Stimulated activated CD4-positive, alpha-beta T cell treated with anti-CD3 and anti-CD28 coated beads, Interleukin-1b, Interleukin-23, amount 100 ng/mL, for 1 hour (primary cell): ENCODE measurements at places on chromosomes 12 and 14.
A peak's percentile ranks its signal among the peaks of the same experiment; 100 is the strongest.

DNA sequence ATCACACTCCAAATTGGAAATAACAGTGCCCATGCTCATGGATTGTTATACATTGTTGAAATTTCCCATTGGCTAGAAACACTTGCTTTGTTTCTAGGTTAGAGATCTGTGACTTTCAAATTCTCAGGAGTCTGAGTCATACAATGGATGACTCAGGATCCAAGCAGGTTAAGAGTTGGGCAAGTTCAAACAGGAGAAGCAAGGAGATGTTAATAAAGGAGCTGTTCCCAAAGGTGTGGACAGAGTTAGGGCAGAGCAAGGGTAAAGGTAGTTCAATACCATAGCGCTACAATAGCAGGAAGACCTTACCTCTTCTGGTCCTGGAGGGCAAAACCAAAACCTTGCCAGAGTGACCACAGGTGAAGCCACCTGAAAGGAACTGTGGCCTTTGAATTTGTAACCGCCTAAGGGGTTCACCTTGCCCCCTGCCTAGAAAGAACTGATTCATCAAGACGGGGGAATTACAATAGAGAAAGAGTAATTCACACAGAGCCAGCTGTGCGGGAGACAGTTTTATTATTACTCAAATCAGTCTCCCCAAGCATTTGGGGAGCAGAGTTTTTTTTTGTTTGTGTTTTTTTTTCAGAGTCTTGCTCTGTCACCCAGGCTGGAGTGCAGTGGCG lies 4.2 kb upstream of the AMN1 start:
- no peak for DNase-seq

DNA sequence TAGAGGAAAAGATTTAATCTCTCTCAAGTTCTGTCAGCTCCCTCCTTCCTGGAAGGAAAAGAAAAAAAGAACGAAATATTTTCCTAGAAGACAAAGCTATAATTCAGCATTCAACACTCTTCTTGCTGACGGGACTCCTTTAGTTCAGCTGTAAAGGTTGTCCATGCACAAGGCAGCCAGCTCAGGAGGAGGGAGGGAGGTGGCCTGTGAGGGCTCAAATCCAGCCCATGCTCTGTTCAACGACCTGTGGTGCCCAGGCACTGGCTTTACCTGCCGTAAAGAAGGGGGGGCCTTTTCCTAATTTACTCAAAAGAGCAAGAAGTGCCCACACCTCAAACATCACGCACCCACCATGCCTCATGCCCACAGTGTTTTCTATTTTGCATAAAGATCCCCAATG lies 109.3 kb downstream of the TMTC1 start:
- no peak for DNase-seq

- no peak for DNase-seq
These were observed 10.4 kb upstream of the DCD start for GRCh38 chr12:54658306-54659264.

DNA sequence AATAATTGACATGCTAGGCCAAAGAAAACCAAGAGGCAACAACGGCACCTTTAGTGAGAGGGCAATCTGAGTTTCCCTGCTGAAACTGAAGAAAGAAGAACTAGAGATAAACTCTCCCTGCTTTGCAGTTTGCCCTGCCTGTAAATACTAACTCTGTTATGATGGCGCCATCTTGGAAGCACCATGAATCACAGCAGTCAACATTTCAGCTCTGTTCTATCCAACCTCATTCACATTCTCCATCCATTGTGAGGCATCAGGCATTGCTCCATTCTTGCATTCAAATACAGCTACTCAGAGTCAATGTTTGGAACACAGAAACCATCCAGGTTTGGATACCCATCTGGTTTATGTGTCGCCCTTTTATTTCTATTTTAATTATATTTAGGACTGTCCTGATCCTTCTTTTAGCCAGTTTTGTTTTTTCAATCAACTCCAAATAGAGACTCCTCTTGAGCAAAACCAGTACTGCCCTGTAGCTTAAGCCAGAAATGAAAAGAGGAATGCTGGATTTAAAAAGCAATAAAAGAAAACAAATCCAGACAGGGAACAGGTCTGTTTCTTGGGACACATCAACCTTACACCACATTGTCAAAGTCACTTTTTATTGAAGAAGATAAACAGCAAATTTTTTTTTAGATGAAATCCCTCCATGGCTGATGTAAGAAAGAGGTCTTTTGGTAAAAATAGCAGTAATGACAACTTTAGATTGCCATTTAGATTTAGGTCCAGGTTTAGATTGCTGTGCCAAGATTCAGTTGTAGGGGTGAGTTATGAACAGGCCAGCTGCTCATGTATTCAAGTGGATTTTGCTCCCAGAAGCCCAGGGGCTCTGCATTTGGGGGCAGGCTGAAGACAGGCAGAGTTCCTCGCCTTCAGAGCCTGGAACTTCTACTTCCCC lies 33.3 kb upstream of the PPM1A start:
- DNase-seq, result no peak

DNA sequence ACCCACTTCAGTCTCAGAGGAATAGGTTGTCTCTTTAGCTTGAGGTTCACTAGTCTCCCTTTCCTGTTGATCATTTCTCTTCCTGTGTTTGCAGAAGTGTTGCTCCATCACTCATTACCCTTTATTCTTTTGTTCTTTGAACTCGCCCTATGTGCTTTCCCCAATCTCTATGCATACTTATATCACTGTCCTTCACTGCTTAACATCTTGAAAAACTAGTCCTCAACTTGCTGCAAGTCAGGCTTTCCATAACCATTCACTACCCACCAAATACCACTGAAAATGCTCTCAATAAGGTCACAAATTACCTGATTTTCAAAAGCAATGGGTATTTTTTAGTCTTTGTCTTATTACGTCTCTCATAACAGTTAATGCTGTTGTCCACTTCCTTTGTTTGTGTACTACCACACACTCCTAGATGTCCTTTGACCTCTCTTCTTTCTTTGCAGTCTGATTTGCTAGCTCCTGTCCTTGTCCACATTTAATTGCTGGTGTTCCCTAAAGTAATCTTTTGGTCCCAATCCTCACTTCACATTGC lies 80.8 kb downstream of the RIC8B start:
- DNase-seq, result no peak

DNA sequence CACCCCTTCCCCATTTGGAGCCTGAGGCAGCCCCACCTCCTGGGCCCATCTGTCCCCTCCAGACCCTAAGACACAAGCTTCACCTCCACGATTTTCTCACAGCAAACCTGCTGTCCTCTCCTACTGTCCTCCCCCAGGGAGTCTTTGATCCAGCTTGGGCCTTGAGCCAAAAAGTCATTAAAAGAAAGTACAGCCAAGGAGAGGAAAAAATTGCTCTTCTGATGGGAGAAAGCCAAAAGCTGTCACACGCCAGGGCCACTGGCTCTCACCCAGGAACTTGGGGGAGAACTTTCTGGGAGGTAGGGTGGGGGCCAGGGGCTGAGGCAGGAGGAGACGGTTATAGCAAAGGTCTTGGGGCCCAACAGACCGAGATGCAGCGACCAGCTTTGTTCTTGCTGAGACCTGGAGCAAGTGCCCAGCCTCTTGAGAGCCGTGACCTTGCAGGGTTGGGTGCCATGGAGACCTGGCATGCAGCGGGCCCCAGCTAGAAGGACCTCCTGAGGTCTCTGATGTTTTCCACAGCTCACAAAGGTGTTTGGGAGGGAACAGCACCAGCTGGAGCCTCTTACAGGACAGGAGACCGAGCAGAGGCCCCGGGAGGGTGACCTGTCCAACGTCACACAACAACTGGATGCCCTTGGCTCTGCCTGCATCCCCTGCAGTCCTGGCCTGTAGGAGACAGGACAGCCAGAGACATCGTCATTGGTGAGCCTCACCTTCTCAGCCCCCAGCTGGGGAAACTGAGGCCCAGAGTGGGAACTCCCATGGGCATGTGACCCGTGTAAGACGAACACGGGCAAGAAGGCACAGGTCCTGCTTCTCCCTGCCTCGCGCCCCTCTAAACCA lies 124.5 kb downstream of the CALM1 start:
- no peak for DNase-seq

GRCh38 chr12:48105867-48106680 lies at the start of gene SENP1:
SENP1 (minus strand) TSS chr12:48106079; CDS start chr12:48101472, 4,607 bp downstream.
- DNase-seq, result peak; percentile 86

- no peak for DNase-seq
These were observed 614.3 kb upstream of the MIS18BP1 start for GRCh38 chr14:45867046-45867894.

DNA sequence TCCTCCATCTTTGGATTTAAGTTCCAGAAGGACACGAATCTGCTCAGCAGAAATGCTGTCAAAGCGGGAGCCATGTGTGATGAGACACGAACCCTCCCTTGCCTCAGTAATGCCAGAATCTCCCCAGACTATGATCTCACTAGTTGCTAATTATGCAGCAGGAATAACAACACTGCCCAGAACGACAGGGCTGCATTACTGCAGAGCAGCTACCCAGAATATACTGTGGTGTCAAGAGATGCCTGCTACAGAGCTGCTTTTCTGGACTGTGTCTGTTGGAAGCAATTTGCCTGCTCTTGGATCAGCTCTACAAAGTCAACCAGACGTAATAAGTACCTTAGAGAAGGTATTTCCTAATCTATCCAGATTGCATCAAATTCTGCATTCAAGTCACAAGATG lies 5.5 kb downstream of the CSRNP2 start:
- DNase-seq, result no peak

DNA sequence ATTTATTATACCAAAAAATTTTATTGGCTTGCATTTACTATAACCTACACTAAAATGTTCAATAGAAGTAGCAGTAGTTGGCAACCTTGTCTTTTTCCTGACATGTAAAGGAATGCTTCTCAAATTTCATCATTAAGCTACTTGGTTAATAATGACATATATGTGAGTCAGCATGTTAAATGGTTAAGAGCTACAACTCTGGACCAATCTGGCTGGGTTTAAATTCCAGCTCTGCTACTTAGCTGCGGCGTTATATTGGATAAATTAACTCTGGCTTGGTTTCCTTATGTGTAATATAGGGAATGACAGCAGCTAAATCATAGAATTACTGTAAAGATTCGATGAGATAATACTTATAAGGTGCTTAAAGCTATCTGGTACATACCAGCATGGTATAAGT lies 53.7 kb upstream of the OTOGL start:
- DNase-seq, result no peak

DNA sequence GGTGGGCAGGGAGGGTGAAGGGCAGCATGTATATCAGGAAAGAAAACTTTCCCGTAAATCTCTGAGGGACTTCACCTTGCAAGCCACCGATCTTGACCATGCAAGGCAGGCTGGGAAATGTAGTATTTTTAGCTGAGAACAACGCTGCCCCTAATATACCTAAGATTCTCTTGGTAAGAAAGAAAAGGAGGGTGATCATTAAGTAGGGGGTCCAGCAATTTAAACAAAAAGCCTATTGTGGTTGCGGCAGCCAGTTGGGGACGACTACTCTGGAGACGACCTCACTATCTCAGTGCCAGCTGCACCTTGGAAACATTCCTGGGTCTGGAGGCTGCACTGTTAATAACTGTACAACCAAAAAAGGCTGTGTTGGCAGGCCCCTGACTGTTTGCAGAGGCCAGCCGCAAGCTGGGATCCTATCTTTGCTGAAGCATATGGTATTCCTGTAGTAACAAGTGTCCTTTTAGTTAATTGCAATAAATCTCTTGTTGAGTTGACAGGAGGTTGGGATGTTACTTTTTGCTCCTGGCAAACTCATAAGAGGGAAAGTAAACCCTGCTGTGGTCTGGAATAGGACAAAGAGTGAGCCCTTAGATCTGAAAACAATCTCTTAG lies 6.4 kb downstream of the APOLD1 start:
- DNase-seq, result no peak

DNA sequence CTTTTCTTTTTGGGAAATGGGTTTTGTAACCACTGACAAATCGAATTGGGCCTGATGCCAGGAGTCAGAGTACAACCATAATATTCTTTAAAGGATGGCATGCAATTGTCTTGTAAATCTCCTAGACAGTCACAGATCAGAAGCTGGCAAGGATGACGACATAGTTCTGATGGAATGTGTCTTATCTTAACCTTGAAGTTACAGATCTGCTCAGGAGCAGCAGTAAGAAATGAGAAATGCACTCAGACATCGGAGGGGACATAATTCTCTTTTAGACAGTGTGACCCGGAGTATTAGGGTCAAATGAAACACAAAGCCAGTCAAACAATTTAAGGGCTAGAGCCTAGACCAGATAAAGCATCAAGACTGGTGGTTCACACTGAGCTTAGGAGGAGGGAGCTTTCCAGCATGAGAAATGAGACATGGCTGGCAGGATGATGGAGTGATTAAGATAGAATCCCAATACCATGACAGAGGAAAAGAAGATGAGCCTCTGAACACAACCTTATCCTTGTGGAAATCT lies 17.5 kb downstream of the CBX5 start:
- no peak for DNase-seq

- no peak for DNase-seq
These were observed 1.3 kb downstream of the LRP1-AS start for GRCh38 chr12:57146092-57146491.

DNA sequence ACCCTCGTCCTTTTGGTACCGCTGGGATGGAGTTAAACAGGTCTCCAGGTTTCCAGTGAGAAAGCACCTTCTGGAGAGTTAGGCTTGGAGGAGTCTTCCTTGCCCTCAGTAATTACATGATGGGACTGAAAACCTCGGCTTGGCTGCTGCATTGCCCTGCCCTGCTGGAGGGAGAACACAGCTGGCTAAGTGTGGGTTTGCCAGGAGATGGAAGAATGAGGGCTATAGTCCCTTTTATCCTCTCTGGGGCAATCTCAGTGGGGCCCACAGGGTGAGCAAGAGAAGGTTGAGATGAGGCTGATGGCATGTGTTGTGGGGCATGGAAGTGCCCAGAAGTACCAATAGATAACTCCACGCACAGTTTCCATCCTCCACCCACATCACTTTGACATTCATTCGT lies 23.2 kb upstream of the MEG3 start:
- no peak for DNase-seq

DNA sequence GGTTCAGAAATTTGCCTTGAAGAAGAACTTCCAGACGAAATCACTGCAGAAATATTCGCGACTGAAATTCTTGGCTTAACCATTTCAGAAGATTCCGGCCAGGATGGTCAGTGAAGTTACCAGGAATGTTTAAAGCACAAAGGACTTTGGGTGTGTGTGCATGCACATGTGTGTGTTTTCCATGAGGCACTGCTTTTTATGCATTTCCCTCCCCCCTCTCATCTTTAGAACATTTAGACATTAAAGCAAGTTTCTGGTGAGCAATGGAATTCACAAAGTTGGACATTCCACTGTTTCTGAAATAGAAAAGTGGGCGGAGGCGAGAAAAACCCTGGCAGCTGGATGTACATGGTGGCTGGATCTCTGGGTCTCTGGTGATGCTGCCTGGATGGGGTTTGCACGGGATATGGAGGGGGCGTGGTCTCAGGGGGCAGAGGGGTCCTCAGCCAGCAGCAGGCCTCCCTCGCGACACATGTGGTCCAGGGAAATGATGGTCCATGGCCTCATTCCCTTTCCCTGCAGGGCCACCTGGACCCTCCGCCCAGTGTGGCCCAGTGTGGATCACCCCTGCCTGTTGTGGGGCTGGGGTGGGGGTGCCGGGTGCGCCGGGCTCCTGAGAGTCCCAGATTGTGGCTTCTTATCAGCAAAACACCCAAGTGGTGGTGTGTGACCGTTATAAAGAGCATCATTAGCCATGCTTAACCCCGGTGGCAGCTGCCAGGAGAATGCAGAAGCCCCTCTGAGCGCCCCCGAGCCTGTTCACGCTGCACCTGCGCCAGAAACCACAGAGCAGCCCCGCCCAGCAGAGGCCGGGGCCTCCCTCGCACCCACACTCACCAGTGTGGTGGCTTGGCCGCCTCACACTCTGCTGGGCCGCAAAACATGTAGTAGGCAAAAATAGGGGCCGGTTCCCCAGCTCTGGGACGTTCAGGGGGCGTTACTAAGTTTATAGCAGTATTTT lies 17.8 kb upstream of the BCL7A start:
- no peak for DNase-seq
